Activated CD4-positive, alpha-beta memory T cell treated with anti-CD3 and anti-CD28 coated beads, Interleukin-2, amount 10 ng/mL, durations not matched to agents 7 days and 5 days (primary cell): ENCODE measurements at places on chromosomes 7 and 10.

DNA sequence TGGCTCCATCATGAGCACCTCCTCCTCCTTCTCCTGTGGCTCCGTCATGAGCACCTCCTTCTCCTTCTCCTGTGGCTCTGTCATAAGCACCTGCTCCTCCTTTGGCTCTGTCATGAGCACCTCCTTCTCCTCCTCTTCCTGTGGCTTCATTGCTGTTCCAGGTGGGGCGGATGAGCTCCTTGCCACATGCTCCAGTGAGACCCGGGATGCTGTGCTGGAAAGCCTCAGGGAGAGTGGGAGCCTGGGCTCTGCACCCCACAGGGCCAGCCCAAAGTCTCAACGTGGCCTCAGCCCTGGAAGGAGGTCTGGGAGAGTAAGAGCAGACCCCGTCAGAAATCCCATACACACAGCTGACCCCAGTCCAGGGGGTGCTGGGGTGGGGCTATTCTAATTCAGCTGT lies 380.7 kb downstream of the TCERG1L start:
- no peak for DNase-seq

DNA sequence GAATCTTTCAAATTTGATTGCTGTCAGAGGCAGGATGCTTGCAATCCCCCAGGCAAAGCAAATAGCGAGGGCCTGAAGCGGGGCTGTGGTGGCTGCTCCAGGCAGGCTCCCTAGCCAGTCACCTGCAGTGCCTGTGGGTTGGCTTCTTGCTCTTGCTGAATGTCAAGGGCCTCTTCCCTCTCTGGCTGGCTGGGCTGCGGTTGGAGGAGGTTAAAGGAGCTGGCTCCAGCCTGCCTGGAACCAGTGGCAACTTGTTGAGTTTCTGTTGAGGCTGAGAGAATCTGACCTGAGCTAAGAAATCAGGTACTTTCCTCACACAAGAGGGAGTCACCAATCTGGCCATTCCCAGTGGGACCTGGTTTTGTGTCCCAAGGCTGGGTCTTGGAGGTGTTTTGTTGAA lies 134.7 kb downstream of the TMEM178B start:
- DNase-seq: no peak

GRCh38 chr10:111246136-111246535 lies 169.3 kb downstream of the ADRA2A start:
- no peak for DNase-seq

DNA sequence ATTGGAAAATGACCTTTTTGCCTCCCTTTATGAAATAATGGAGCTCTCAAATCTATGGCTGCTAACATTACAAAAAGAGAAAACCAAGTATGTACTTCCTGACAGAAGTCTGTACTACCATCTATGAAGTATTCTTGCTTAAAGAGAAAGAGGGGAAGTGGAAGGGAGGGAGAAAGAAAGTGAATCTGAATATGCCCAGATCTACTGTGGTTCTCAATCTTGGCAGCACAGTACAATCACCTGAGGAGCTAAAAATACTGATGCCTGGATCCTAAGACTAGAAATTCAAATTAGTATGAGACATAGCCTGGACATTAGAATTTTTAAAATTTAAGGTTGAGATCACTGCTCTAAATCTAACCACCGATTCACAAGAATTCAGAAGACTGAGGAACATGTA lies 85.2 kb downstream of the IGF2BP3 start:
- DNase-seq: no peak
